ENCODE measurements at places on chromosomes 1 and 21.

DNA sequence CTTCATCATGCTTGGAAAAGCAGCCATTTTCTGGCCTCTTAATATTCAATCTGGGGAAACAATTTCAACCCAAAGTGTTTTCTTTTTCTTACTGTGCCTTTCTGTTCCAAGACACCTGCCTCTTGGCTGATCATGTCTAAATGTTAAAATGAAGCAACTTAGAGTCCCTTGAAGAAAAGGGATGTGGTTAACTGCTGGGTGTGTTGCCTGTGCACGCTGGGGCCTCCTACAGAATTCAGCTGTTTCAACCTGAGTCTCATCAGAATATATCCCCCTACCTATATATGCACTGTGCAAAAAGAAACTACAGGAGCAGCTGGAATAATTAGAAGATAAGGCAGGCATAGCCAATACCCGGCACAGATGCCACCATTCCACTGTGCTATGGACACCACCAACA is 222.0 kb downstream of the OMA1 start:
- DNase-seq, result no peak

- no peak for DNase-seq
These were observed 197.9 kb upstream of the SGIP1 start for GRCh38 chr1:66335859-66336640.

DNA sequence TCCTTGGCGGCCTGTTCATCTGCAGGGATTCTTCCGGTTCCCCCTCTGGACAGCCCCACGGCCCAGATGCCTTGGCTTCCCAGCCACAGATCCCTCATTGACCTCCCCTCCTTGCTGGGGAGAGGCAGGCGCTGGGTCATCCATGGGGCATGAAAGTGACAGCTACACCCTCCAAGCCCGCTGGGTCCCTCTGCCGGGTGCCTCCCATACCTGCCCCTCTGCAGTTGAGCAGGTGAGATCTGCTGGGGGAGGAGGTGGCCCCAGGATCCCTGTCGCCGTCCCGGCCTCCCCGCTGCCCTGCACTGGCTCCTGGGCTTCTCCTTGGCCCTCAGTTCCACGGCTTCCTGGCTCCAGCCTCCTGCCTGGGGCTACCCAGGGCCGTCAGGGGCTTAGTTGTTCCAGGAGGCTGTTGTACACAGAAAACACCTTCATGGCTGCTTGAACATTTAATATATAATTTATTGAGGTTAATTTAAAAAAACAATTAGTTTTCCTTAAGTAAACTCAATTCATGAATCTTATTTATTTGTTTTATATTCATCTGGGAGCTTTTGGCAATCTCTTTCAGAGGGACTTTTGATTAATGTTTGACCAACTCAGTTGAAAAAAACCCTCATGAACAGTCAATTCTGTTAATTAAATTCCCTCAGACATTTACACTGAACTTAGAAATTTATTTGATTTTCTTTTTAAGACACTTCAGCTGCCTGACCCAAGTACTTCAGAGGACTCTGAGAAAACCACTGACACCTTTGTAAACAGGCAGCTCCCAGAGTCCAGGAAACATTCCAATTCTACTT is 67.6 kb upstream of the ABCG1 start:
- DNase-seq, result no peak

DNA sequence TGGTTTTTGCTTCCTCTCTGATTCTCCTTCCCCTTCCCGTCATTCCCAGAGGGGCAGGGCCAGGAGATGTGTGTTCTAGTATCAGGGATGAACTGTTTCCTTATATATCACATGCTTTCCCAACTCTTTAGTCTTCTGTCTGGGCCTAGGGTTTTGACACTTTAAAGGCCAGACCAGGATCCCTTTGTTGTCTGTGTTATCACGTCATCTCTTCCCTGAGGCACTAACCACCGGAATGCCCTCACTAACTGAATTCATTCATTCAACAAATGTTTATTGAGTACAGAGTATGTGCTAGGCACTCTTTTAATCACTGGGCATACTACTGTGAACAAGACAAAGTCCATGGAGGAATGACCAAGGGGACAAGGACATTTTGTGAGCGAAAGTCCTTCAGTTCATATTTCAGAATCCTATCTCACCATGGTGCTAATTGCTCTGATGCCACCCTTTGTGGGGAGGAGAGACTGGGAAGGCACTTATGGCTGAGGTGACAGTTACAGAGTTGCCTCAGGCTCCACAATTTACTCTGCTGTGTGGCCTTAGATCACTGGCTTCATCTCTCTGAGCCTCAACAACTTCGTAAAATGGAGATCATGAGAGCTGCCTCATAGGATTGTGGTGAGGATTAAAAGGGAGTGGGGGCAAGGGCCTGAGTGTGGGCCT is 12.0 kb upstream of the ZNF362 start:
- DNase-seq, result no peak

GRCh38 chr1:54640863-54641836 is at the start of gene MROH7:
MROH7 (plus strand) TSS chr1:54641786; CDS start chr1:54652927, 11,141 bp downstream.
- no peak for DNase-seq

DNA sequence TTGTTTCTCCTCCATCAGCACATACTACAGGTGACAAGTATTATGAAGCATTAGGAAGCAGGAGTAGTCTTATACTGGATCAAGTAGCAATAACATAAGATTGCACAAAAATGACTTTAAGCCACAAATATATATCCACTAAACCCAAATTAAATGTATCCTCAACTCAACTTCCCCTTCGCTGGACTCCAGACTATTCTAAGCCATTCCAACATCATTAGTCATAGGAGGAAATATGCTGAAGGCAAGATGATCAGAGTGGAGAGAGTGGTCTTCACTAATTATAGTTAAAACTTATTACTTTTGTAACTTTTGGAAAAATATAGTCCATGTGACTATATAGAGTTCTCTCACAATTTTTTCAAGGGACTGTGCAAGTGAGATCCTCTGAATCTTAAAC is 390.7 kb upstream of the ZP4 start:
- DNase-seq, result no peak

- DNase-seq, result no peak
These were observed 35.8 kb upstream of the CR2 start for GRCh38 chr1:207418351-207418750.

DNA sequence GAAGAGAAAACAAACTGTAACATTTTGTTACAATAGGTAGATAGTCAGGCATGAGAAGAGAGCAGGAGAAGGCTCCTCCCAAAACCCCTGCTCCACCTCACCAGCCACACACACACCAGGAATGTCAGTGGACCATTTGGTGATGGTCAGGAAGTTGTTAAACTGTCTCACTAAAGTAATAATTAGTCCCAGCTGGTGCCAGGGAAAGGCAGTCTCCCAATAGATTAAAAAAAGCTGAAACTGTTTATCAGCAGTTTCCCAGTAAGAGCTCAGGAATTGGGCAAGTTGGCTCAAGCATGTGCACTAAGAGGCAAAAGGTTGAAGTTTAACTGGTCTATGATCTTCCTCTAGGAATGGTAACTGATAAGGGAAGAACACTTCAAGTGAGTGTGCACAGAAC is 249.6 kb downstream of the COL11A1 start:
- no peak for DNase-seq

- no peak for DNase-seq
These were observed 6.3 kb downstream of the HAPLN2 start for GRCh38 chr1:156625436-156626078.

- no peak for DNase-seq
These were observed 78.6 kb downstream of the KCNN3 start for GRCh38 chr1:154791292-154792166.

- DNase-seq, result no peak
These were observed 81.8 kb downstream of the PBX1 start for GRCh38 chr1:164640686-164641352.

GRCh38 chr1:50852889-50853288 is 107.2 kb downstream of the FAF1 start:
- no peak for DNase-seq

- no peak for DNase-seq
These were observed at the start of gene SLC16A4 for GRCh38 chr1:110390692-110391245. SLC16A4 (minus strand) TSS chr1:110391026; CDS start chr1:110389323, 1,703 bp downstream.

- no peak for DNase-seq
These were observed 127.0 kb downstream of the MRPS6 start for GRCh38 chr21:34200288-34200905.

DNA sequence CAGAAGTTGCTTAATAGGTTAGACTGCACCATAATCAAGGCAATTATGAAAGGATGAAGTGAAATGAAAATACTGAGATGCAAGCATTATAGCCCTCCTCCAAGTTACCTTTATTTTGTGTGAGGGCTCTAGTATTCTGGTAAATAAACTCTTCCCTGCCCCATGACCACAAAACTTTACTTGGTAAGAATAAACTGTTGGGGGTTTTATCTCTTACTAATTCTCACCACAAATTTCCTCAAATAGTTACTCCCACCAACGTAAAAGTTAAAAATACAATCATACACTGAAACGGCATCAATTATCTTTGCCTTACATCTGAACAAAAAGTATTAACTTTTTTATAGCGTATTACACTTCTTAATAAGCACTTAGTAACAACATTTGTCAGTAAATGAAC is 29.5 kb downstream of the C21orf91 start:
- no peak for DNase-seq

DNA sequence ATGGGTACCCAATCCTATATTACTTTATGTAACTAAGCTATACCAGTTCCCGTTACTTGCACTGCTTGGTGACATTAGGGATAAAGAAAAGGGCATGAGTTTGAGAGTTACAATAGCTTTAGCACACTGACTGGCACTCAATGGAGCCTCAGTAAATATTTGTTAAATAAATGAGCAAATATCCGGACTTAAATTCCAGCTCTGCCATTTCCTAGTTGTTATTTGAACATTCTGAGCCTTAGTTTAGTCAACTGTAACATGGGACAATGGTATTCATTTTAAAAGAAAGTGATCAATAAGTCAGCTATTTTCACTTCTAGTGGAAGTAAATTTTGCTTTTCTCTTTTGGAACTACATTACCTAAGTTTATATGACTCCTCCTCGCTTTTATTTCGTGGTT is 198.7 kb downstream of the ZC3H11B start:
- DNase-seq, result no peak

DNA sequence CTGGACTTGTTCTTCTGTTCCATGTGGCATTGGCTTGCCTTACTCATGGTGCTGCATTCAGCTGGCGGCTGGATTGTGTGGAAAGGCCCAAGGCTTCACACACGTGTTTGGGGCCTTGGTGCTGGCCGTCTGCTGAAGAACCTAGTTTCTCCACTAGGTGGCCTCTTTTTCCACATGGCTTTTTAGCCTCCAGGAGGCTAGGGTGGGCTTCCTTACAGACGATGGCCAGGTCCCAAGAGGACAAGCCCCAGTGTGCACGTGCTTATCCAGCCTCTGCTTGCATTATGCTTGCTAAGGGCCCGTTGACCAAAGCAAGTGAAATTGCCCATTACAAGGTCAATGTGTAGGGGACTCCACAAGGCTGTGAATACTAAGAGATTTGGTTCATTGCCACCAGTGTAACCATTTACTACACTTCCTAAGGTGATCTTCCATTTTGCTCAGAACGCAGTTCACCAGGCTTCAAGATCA is 47.5 kb upstream of the FOXO6 start:
- no peak for DNase-seq

- DNase-seq, result no peak
These were observed 12.2 kb downstream of the ADSS2 start for GRCh38 chr1:244439391-244440032.

DNA sequence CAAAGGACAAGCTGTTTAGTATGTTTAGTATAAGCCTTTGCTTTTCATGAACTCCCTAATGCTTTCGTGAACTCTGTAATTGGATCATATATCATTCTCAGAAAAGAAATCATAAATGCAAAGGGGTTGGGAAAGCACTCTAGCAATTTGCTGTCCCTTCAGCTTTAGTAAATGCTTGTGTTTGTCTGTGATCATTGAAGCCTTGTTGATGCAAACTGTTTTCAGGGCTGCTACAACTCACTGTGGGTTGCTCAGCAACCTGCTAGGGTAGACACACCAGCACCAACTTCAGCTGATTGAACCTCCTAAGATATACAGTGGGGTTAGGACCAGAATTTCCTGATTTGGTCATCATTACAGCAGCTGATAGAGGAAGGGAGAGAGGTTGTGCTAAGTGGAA is 95.0 kb downstream of the SGIP1 start:
- no peak for DNase-seq

- DNase-seq, result no peak
These were observed 1.6 kb downstream of the NEGR1 start for GRCh38 chr1:72280711-72281110.

DNA sequence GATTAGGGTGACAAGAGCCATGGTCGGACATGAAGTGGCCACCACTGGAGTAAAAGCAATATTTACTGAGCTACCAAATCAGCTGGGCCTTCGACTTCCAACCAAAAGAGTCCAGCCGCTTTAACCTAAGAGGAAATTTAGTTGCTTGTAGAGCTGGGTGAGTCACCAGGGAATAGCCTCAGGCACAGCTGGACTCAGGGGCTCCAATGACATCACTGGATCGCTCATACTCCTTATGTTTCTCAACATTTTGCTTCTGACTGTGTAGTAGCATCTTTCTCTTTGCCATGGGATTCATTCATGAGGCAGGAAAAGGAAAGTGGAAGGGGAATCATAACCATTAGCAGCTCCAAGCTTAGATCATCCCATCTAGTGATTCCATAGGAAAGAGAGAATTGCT is 664.4 kb downstream of the MATN1 start:
- no peak for DNase-seq

DNA sequence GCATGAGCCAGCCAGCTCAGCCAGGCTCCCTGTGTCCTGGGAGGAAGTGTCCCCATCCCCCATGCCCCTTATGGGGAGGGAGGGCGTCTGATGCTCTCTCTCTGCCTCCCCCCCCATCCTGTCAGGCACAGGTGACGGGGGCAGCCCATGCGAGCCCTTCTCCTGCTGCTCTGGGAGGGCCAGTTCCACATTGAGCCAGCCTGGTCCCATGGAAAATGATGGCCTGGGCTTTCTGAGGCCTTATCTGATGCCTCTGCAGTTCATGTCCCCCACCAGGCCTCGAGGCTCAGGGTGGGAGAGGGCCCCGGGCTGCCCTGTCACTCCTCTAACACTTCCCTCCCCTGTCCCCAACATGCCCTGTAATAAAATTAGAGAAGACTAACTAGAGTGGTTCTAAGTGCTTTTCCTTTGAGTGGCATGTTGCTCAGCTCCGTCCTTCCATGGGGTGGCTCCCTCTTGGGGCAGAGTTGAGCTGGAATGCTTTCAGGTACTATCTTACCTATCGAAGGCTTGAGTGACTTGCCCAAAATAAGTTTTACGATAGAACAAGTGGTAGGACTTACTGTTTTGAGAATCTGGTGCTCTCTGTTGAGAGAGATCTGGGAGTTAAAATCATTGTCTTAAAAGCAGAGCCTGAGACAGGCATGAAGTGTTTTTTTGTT is 1.8 kb upstream of the MTFR1L start:
- no peak for DNase-seq

DNA sequence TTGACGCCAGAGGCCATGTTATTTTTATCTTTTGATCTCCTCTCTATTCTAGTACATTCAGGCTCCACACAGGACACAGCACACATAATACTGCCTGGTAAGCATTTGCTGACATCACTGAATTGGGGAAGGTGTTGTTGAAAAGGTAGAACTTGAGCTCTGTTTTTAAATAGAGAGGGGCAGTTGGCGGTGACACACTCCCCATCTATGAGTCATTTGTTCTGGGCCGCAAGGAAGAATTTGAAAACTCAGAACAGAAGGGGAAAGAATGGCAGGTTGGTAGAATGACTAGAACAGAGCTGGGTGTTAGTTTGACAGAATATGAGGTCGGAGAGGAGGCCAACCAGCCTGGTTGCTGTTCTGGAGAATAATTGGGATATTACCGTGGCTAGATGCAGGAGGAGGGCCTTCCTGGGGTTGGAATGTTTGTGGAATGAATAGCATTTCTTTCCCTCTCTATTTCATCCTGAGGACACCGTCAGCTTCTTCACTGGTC is 52.1 kb upstream of the ERRFI1 start:
- DNase-seq, result no peak

All from D721Med (cell line).